ENCODE measurements at places on chromosomes 5 and 9.

DNA sequence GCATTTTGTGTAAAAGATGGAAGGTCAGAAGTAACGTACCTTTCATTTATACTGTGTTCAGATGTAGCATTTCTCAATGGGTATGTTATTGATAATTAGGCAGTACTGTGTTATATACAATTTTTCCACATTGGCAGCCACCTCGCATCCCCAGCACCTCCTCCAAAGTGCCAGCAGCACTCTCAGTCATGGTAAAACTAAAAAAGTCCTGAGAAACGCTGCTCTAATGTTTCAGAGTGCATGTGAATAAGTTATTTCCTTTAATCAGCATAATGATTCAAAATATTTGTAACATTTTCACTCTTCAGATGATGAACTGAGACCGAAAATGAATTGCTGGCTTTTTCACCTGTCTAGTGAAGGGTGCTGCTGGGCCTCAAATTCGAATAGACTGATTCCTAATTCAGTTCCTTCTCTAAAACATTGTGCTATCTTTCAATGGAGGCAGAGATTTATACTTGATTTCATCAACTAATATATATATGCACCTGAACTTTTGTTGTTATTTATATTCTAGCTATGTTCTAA, 79.9 kb upstream of the ANKRD55 start:
- DNase-seq = no peak

GRCh38 chr9:111094958-111095357, 56.7 kb upstream of the LPAR1 start:
- DNase-seq = no peak

DNA sequence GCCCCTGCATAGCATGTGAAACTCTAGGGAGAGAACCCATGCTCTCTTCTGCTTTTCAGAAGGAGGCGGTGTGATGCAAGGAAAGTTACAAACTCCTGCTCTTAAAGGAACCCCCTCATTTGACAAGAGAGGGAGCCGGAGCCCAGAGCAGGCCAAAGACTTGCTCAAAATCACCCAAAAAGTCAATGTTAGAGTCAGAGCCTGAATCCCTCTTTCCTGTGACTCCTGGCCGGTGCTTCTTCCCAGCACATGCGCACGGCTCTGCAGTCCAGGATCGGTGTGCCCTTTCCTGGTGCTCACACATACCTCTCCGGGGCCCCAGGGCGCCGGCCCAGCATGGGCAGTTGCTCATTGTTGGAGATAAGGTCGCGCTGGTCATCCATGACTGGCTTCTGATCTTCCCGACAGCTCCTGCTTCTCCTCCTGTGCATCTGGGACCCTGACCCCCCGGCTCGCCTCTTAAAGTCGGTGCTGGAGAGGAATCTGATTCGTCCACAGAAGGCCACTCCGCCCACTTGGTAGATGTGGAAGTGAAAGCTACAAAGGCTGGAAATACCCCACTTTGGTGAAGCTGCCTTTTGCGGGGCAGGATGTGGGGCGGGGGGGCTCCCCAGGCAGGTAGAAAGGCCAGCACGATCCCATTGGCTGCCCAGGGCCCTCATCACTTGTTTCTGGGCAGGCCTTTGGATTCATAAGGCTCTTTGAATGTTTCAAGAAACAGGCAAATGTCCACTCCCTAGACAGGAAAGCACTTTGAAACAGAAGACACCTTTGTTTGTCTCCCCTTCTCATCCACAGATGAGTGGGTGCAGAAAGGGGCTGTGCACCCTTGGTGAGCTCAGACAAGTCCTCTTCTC, at the start of gene CD74:
Gene CD74 (minus strand): TSS at position 592 of the 857 bp plus-strand sequence. CDS start 161 bp downstream, at position 431.
- no peak for DNase-seq

GRCh38 chr9:130881516-130881915, 15.1 kb downstream of the QRFP start:
- no peak for DNase-seq

DNA sequence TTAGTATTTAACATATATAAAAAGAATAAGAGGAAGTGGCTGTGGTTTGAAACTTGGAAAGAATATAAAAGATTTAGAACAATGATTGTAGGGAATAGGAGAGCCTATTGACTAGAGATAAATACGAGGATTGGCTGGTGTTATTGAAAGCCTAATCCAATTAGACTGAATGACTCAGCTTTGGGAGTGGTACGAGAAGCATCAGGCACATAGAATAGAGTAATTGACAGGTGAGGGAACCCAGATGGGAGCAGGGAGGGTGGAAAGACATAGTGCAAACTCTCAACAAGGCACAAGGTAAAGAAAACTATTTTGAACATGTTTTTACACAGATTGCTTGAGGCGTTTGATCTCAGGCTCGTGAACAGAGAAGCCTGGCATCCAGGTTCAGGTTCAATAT, 338.9 kb upstream of the KLF9 start:
- no peak for DNase-seq

DNA sequence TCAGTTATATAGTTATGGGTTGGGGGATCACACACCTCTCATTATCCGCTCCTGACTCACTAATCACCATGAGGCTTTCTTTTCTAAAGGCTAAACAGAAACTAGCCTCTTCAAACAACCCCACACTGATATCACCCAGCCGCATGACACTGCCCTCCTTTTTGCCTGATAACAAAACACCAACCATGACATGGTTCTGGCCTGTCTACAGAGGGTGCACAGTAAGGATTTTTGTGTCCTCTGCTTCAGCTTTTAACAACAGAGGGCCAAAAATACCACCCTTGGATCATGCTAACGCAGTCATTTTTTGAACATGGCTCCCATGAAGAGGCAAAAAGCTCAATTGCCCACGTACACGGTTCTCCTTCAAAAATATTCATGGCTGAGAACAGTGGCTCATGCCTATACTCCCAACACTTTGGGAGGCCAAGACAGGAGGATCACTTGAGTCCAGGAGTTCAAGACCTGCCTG, 4.0 kb downstream of the CMBL start:
- no peak for DNase-seq

- no peak for DNase-seq
Measured at GRCh38 chr5:172150514-172151425, 37.3 kb downstream of the STK10 start.

DNA sequence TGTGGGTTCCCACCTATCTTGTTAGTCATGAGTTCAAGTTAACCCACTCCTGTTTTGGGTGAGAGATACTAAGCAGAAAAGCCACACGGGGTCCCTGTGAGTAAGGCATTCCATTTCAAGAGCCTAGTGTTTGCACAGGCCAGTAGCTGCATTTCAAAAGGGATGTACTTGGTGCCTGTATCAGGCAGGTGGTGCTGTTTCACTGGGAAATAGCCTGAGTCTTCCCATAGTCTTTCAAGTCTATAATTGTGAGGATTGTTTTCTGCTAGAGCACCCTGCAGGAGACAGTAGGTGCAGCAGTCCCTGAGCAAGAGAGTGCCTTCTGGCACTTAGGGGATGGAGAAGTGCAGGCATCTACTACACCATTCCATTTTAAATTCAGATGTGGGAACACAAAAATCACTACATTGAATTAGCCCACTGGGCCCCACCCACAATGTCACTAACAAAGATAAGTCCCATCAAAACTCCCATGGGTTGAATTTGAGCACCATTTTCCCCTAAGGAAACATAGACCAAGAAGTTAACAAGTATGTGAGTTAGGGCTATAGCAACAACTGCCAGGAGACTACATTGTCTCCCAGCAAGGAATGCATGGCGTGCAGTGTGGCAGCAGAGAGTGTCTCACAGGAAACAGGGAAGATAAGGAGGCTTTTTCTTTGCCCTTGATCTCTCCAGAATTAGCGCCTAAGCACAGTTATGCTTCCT, 263.2 kb downstream of the COX7C start:
- DNase-seq = peak; percentile 84

DNA sequence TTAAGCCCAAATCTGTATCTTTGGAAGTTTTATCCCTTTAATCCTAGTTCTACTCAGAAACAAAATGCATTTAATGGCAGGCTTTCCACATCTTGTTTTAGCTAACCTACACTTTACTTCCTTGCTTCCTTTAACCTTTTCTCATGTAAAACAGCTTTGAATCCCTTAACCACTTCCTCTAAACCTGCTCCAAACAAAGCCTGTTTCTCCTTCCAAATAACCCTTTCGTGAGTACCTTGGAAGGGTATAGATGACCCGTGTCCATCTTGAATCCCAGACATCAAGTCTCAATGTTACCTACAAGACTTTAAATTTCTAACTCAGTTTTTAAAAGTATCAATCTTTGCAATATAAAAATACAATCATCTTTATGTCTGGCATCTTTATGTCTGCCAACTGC, 78.4 kb downstream of the DROSHA start:
- DNase-seq = no peak

Data from fibroblast of skin of right quadriceps (primary cell).